GM23248 (cell line): ENCODE measurements at places on chromosomes 3 and 15. TPM values are rescaled to one million over a fixed set of nuclear protein-coding genes. Genes with fewer than 3 reads are reported as not detected.
A peak's percentile ranks its signal among the peaks of the same experiment; 100 is the strongest.

DNA sequence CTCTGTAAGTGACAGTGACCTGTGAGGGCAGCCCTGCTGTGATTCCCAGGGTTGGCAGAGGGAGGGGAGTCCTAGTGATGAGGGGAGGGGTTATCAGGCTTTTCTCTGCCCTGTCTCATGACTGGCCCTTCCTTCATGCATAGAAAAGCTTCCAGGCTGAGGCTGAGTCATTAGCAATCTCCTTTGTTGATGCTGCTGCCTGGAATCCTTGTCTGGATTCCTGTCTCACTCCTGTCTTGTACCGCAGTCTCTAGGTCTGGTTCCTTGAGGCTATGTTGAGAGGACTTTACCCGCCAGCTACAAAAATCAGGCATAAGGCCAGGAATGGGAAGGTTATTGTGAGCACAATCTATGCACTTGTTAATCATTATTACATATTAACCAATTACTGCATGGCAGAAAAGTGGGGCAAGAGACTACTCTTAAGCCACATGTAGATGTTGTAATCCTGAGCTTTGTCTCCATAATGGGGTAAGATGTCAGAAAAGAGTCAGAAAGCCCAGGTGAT, 7.2 kb downstream of the KLHL6 start:
- peak; percentile 82 for DNase-seq
- H3K4me3 ChIP-seq, result no peak overlapping the region
- H3K27me3 ChIP-seq, result no peaks in the 10 kb centered on the region
- H3K27ac ChIP-seq, result peak overlapping the region; percentile 41; the same call in 1 of the 2 replicates
- no peaks in the 10 kb centered on the region for H3K4me1 ChIP-seq

GRCh38 chr15:50355619-50355905, 564 bp upstream of the GABPB1 start:
- peaks cover 11% of the 10 kb centered on the region for H3K36me3 ChIP-seq
- peak overlapping the region; percentile 99 for H3K27ac ChIP-seq
- H3K27me3 ChIP-seq, result no peaks in the 10 kb centered on the region
- peak overlapping the region; percentile 89 for H3K4me3 ChIP-seq
- peak; percentile 36 for DNase-seq

AP2M1 gene
- total RNA-seq, result 889 and 951 TPM in 2 replicates

NRG4 gene
- not detected in 2 replicates for total RNA-seq

- H3K27me3 ChIP-seq, result no peaks in the 10 kb centered on the region
- H3K4me3 ChIP-seq, result no peak overlapping the region
- no peak overlapping the region for H3K27ac ChIP-seq
- H3K4me1 ChIP-seq, result peaks cover 12% of the 10 kb centered on the region; the same call in 1 of the 2 replicates
- DNase-seq, result peak; percentile 23
Observed at GRCh38 chr3:10223676-10224639, 24.3 kb upstream of the TATDN2 start.

CCR9 gene
- not detected in 2 replicates for total RNA-seq

DNA sequence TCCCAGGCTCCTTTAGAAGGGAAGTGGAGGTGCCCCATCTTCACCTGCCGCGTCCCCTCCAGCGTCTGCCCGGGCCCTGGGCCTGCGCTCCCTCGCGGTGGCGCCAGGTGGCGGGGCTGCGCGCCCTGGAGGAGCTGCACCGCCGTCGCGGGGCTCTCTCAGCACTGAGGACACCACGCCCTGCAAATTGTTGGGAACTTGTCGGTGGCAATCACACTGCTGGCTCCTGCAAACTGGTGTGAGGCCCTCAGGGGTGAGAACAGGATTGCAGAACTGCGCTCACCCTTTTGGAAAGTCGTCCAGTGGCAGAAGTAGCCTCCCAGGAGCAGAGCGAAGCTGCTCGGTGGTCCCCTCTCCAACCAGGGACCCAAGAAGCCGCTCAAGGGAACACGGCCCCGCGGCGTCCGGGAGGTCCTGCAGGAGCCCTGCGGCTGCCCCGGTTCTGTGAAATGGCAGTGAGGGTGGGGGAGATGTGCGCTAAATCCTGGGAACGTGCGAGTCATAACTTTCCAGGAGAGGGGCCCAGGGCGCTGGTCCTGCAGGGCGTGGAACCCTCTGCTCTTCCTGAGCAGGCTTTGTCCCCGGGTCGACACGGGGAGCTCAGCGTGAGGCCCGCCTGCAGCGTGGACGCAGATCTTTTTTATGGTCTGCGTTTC, 995 bp upstream of the LRRK1 start:
- H3K27ac ChIP-seq, result peak overlapping the region; percentile 36
- DNase-seq, result peak; percentile 92
- H3K27me3 ChIP-seq, result no peaks in the 10 kb centered on the region
- no peaks in the 10 kb centered on the region for H3K36me3 ChIP-seq

- H3K27me3 ChIP-seq, result no peaks in the 10 kb centered on the region
- peaks cover 23% of the 10 kb centered on the region for H3K4me1 ChIP-seq
- H3K36me3 ChIP-seq, result no peaks in the 10 kb centered on the region
- H3K27ac ChIP-seq, result no peak overlapping the region
Observed at GRCh38 chr15:51310064-51310463, 28.3 kb downstream of the CYP19A1 start.
